T-helper 9 cell (primary cell): ENCODE measurements at places on chromosomes 3 and 15.
A peak's percentile ranks its signal among the peaks of the same experiment; 100 is the strongest.

- no peak for DNase-seq
Observed at GRCh38 chr15:98071786-98072185, 111.3 kb downstream of the ARRDC4 start.

GRCh38 chr3:114418724-114419543, 125.1 kb downstream of the TIGIT start:
- no peak for DNase-seq

- DNase-seq, result no peak
Observed at GRCh38 chr15:42726114-42726513, 10.8 kb downstream of the CDAN1 start.

- no peak for DNase-seq
Observed at GRCh38 chr3:193853511-193854219, 260.7 kb downstream of the OPA1 start.

DNA sequence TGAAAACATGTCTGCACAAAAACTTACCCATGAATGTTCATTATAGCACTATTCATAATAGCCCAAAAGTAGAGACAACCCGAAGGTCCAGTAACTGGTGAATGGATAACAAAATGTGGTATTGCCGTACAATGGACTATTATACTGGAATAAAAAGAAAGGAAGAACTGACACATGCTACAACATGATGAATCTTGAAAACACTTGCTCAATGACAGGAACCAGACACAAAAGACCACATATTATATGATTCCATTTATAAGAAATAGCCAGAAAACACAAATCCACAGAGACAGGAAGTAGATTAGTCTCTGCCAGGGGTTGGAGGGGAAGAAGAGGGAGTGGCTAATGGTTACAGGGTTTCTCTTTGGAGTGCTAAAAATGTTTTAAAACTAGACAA, 18.3 kb downstream of the SHC4 start:
- DNase-seq, result no peak

GRCh38 chr3:136818769-136819391, at the start of gene SLC35G2:
Gene SLC35G2 (plus strand): TSS chr3:136819126. CDS start chr3:136854461, 35,335 bp downstream.
- peak; percentile 9 for DNase-seq

- DNase-seq, result no peak
Observed at GRCh38 chr3:70110066-70110465, 110.5 kb downstream of the SAMMSON start.

GRCh38 chr3:11226042-11226370, 46.2 kb upstream of the ATG7 start:
- DNase-seq, result no peak

- DNase-seq, result no peak
Observed at GRCh38 chr15:32994810-32995424, 199.6 kb downstream of the FMN1 start.

GRCh38 chr3:134348524-134348923, 25.7 kb downstream of the AMOTL2 start:
- no peak for DNase-seq

- DNase-seq, result no peak
Observed at GRCh38 chr3:56205406-56205805, 262.9 kb downstream of the ERC2 start.

DNA sequence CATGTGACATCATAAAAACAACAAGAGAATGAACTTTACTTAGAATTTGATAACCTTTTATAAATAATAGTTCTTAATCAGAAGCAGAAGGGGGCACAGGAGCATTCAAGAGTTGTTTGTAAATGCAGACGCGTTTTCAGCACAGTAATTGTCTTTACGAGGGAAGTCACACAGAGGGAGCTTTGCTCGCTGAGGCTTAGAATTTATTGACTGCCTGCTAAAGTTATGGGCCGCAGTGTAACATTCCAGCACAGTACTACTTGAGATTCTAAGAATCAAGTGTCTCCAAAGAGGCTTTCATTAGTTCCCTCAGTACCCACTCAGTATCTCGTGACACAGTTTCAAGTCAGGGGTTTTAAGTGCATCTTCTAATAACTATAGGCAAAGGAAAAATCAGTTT, 288.7 kb downstream of the NR2F2 start:
- DNase-seq, result no peak

- DNase-seq, result no peak
Observed at GRCh38 chr3:73893089-73893488, 268.3 kb upstream of the PDZRN3 start.

DNA sequence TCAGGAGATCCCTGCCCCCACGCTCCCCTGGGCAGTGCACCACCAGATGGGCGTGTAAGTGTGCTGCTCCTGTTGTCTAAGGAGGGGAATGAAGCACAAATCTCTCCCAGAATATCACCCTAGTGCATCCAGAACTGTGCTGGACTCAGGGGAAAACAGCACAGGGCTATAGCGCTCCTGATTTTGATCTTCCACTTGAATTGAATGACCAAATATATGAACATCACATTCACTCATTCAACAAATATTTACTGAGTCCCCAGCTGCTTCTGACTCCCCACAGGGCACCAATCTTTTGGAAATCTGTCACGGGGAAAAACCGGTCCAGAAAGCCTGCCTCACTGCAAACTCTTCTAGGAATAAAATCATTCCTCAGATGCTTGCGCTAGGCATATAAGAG, 2.4 kb downstream of the CPLX3 start:
- no peak for DNase-seq

GRCh38 chr15:66901336-66902100, 163.9 kb upstream of the SMAD3 start:
- no peak for DNase-seq

DNA sequence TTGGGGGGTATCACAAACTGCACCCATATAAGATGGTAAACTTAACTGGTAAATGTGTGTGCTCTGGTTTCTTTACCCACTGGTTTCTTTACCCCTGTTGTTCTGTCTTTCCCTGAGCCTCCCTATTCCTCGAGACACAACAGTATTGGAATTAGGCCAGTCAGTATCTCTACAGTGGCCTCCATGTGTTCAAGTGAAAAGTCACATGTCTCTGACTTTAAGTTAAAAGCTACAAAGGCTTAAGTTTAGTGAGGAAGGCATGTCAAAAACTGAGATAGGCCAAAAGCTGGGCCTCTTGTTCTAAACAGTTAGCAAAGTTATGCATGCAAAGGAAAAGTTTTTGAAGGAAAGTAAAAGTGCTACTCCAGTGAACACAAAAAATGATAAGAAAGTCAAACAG, 513.3 kb downstream of the ROBO2 start:
- no peak for DNase-seq

DNA sequence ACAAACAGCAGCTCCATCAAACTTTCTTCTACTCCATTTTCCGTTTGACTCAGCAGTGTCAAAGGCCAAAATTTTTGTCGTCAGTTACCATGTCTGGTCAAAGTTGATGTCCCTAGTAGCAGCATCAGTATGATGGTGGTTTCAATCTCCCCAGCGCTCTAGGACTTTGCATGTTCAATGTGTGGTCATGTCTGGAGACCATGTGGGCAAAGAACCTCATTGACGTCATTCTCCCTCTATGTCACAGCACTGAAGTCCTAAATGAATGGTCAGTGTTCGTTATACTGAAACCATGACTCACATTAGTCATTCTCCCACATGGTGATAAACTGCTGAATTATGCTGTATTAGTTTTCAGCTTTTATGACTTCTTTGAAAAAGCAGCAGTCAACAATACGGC, 23.2 kb downstream of the SHC4 start:
- DNase-seq, result no peak

GRCh38 chr15:78944669-78945407, at the start of gene CTSH:
Gene CTSH (minus strand): TSS chr15:78945046. CDS start chr15:78944981, 65 bp downstream.
- peak; percentile 84 for DNase-seq

GRCh38 chr15:65254356-65254755, 32.3 kb downstream of the PARP16 start:
- no peak for DNase-seq

GRCh38 chr3:163561151-163561550, 1517.1 kb downstream of the SI start:
- no peak for DNase-seq

DNA sequence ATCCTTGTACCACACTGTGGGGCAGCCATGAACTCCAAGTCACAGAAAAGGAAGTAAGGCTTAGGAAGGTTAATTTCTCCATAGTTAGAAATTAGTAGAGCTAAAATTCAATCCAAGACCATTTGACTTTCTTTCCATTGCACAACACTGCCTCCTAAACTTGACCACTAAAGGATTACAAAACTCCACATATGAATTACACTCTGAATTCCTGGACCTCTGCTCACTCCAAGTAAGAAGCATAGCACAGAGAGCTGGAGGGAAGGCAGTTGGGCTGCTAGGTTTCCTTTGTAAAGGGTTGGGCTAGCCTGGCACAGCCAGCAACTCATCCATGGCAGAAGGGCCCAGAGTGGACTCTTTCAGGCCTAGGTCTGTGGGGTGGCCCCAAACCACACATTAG, 134.4 kb downstream of the MYLK start:
- DNase-seq, result no peak

DNA sequence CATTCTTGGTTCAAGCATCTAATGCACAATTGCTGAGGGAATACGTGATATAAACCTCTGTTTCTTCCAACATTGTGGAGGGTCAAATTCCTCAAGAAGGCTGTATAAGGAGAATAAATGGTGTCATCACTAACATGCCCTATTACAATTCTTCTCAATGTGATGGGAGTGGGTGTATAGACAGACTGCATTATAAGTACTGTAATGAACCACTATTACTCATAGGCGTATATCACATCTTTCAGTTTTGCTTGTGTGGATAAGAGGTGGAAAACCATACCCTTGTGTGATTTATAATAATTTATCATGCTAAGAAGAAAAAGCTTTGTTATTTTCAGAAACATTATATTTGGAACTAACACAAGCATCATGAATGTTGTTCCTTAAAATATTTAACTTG, 35.3 kb upstream of the BBX start:
- no peak for DNase-seq

GRCh38 chr15:37019479-37020433, 80.6 kb downstream of the MEIS2 start:
- DNase-seq, result no peak

DNA sequence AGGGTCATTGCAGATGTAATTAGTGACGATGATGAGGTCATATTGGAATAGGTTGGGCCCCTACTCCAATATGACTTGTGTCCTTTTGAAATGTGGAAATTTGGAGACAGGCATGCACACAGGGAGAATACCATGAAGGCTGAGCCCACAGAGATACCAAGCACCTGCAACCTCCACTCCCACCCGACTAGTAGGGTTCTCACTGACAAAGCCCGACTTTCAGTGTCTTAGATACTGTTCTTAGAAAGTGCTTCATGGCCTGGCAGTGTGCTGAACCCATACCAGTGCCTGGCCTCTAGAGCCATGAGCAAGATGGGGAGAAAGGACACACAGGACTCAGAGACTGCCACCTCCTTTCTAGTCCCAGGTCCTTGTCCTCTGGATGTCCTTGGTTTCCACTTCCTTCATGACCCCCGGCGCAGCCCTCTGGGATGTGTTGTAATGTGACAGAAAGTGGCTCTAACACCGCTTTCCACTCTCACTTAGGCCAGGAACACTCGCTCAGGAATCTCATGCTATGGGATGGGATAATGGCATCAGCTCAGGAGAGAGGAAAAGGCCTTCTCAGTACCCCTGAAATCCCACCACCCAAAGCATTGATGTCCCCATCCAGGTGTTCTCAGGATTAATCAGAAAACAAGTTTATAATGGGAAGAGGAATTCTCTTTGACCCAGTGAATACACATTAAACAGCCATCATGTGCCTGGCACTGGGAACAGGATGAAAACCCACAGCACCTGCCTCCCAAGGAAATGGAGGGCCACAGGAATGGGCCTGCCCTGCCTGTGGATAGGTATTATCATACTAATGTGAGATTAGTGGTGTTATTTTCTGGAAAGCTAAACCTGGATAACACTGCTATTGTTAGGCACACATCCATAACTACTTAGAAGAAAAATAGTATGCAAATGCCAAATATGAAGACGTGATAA, 59.9 kb downstream of the RPL39L start:
- DNase-seq, result no peak

DNA sequence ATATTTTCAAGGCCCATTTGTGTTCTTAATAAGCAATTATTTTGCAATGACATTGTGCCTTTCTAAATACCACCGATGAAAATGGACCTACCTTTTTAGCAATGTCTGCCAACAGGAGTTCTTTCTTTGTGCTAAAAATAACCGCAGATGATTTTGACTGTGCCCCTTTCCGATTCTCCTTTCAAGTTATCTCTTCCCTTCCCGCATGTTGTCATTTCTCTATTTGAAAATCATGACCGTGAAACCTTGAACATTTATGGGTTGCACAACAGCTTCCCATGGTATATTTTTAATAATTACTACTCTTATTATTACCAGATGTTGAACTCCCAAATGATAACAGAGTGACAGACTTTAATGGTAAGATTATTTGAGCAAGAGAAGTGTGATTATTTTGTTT, 10.3 kb upstream of the ETFA start:
- DNase-seq, result no peak

GRCh38 chr15:84725001-84725491, 9.1 kb upstream of the SEC11A start:
- no peak for DNase-seq

- no peak for DNase-seq
Observed at GRCh38 chr3:125194849-125195601, 17.5 kb downstream of the SLC12A8 start.

DNA sequence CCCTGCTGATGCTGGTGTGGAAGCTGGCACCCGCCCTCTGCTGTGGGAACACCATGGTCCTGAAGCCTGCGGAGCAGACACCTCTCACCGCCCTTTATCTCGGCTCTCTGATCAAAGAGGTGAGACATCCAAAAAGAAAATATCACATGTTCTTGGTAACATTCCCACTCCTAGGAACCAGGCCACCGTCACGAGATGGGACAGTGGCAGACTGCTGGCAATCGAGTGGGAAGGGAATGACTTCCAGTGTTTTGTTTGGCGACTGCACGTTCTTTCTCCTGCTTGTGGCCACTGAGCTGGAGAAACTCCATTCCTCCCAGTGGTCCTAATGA, 14.3 kb downstream of the ALDH1A3 start:
- DNase-seq, result no peak

- no peak for DNase-seq
Observed at GRCh38 chr3:189123595-189124387, 48.0 kb upstream of the TPRG1 start.

DNA sequence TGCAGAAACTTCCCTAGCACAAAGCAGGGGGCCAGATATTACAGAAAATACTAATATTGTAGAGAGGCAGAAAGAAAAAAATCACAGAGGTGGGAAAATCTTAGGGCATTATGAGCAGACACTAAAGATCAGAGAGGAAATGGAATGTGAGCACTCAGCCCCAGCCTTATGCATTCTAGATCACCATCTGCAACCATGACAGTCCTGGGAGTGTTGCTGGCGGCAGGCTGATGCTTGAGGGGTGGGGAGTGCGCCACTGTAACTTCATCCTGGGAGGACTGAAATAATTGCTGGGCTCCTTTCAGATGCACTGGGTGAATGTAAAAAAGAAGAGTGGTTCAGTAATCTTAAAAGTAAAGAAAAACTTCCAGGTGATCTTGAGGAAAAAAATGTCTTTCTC, 427.6 kb upstream of the SEMA6D start:
- no peak for DNase-seq

GRCh38 chr3:59885899-59886400, 836.1 kb upstream of the CFAP20DC start:
- no peak for DNase-seq

- peak; percentile 25 for DNase-seq
Observed at GRCh38 chr15:41512940-41513505, 604 bp downstream of the LTK start.
